ENCODE measurements at places on chromosomes 3 and 15. TPM values are rescaled to one million over a fixed set of nuclear protein-coding genes. Genes with fewer than 3 reads are reported as not detected.

SUSD5 gene
- 1.7 TPM for total RNA-seq

SLC24A5 gene
- total RNA-seq = not detected

QRICH1 gene
- 110 TPM for total RNA-seq

MYD88 gene
- total RNA-seq = 29.9 TPM

DNA sequence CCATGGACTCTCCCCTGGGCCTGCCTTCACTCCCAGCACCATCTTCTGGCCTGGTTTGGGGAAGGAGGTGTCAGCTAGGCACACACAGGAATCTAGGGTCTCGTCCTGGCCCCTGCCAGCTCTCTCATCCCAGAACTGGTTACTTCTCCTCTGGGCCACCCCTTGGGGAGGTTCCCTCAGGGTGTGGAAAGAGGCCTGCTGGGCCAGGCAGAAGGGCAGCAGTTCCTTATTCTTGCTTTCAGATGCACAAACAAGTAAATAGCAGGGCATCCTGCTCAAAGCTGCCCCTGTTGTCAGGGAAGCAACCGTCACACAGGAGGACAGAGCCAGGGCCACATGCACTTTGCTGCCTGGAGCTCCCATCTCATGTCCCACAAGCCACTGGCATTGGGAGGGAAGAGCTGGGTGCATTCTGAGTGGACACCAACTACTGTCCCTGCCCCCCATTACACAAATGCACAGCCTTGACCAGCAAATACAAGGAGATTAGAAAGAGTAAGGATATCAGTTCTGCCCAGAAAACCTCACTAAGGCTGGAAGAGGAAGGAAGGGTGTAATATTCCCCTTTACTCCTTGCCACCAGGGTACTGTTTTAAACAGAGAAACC, 108.8 kb upstream of the HACD2 start:
- no peak for DNase-seq

- peak; percentile 71 for DNase-seq
Observed at GRCh38 chr3:81723732-81724313, 37.6 kb downstream of the GBE1 start.

DNA sequence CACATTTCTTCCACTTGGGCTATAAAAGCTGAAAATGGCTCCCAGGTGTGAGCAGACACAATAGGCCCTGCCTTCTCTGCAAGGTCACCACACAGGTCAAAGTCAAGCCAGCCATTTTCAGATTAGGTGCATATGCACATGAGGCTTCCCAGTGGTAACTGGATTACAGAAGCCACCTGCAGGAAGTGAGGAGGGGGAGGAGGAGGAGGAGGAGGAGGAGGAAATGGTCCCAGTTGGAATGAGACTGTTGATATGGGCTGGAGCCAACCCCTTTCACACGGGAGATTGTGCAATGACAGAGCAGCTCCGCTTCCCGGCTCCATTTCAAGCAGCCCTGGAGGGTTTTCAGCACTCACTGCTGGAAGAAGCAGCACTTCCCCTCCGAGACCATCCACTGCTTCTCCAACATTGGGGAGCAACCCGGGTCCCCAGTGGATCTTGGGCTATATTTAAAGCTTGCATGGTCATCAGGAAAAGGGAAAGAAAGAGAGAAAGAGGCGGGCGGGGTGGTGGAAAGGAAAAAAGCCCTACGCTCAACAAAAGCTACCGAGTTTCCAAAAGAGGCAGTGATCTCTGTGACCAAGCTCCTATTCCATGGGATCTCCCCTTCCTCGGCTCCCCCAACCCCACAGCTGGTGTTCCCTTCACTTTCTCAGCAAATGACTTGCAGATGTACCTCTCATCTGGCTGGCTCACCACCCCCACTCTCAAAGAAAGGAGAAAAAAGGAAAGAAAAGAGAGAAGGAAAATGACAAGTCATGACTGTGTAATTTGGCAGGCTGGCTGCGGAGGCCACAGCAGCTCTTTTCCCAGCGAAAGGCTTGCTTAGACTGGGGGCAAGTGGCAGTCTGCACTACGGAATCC, 58.3 kb downstream of the LRIG1 start:
- DNase-seq = peak; percentile 89

DNA sequence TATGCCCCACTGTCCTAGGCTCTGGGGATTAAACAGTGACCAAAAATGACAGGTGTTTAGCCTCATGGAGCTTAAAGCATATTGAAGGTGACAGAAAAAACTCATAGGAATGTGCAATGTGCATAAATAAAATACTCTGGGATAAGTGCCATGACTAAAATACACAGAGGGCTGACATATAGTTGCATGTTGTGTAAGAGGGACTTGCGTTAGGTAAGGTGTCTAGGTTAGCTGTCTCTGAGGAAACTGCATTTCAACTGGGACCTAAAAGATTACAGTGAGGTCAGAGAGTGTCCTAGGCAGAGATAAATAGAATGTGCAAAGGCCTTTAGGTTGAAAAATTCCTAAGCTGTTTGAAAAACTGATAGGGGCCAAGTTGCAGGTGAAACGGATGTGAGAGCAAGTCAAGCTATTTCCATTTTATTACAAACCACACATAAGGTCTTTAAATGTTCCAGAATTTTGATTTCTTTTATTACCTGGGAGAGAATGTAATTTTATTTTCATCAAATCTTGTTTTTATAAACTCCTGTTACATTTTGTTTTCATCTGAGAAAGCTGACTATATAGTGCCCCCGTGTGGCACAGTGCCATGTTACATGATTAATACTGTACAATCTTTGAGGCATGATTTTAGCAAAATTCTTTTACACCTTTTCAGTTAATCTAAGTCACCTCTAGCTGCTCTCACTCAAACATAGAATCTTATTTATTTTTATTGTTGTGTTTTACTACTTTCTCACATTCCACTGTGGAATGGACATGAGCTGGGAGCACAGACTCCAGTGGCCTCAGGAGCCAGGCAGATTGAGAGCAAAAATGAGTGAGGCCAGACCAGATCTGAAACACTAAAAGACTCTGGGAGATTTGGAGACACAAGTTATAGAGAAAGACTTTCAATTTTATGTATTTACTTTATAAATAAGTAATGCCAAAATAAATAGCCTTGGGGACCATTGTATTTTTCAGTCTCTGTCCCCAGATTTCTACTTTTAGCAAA, 259.6 kb upstream of the ZNF717 start:
- no peak for DNase-seq

GRCh38 chr3:141901914-141902313, 25.5 kb downstream of the ATP1B3 start:
- DNase-seq = no peak

DNA sequence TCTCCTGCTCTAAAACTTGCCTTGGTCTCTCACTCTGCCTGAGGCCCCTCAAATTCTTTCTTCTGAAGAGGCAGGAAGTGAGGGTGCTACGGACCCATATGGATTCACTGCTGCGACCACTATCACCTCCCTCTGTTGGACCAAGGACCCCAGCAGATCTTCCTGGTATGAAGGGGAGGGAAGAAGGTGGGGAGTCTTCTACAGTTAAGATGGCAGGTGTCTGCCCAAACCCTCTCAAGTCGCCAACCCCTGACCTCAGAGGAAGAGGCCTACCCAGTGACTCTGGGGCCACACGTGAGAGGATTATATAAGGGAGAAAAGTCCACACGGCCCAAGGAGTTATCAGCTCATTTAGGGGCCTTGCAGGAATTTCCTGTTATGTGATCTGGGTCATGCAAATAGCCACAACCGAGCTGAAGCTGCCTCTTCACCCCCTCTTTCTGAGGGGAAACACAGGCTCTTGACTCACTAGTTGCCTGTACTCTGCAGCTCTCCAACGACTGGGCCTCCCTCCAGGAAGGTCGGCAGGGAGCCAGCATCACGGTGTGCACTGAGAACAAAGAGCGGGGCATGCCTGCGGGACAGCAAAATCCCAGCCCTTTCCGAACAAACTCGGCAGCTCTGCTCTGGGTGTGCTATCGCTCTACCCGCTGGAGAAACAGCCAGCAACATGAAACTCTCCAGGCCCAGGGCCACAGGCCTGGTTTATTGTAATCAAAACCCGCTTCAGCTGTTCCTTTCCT, 116.0 kb downstream of the XXYLT1 start:
- peak; percentile 100 for DNase-seq
